ENCODE measurements at places on chromosomes 1 and 21.

GRCh38 chr1:188343914-188344313 is 1515.2 kb downstream of the PLA2G4A start:
- no peak for DNase-seq

- no peak for DNase-seq
Measured at GRCh38 chr1:100152271-100152670, 19.3 kb downstream of the TRMT13 start.

- no peak for DNase-seq
Measured at GRCh38 chr1:226482196-226482595, 66.4 kb upstream of the STUM start.

DNA sequence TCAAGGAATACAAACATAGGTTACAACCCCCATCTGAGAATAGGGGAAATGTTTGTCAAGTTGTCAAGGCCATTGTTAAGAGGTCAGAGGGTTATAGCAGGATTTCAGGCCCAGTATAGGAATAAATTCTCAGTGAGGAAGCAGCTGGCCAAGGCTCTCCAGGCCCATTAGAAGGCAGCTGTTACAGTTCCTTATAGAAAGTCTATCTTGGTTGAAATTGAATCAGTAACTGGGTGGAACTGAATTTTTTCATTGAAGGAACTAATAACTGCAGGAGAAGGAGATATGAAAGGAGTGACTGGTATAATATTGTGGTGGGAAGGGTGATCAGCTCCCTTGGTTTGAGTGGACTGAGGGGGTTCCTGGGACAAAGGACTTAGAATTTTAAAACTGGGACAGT is 134.1 kb downstream of the CYYR1 start:
- DNase-seq = no peak

DNA sequence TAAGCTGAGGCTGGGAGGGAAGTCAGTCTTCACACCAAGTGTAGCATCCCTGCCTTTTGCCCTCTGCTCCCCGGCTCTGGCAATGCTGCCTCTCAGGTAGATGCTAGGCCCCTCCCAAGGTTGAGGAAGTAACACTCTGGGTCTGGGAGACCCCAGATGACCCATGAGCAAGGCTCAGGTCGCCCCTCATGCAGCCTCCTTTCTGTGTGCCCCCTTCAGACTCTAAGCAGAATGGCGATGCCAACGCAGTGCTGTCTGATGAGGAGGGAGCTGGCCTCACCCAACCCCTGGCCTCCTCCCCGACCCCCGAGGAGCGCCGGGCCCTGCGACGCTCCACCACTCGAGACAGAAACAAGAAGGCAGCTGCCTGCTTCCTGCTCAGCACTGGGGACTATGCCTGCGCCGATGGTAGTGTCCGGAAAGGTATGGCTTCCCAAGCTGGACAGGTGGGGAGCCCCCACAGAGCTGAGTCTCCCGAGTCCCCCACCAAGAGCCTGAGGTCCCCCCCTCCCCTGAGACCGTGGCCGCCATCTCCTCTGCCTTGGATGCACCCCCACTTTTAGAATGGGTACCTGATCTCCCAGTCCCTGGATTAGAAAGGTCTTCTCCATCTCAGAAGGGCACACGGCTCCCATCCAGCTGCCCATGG is 15.8 kb downstream of the KCNC4 start:
- DNase-seq = no peak

DNA sequence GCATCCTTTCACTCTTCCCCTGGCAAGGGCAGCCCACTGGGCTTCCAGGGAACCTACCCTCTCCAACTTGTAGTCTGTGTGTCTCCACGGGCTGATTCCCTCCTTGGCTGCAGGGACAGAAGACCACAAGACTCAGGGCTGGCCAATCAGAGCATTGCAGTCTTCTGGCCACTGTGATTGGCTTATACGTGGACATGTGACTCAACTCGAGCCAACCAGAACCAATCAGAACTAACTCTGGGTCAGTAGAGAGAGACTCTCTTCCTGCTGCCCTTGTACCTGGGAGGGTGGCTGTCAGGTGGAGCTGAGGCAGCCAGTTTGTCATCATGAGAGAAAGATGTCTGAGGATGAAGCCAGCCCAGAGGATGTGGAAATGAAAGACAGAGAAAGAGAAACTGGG is 64.0 kb downstream of the DHRS3 start:
- no peak for DNase-seq

DNA sequence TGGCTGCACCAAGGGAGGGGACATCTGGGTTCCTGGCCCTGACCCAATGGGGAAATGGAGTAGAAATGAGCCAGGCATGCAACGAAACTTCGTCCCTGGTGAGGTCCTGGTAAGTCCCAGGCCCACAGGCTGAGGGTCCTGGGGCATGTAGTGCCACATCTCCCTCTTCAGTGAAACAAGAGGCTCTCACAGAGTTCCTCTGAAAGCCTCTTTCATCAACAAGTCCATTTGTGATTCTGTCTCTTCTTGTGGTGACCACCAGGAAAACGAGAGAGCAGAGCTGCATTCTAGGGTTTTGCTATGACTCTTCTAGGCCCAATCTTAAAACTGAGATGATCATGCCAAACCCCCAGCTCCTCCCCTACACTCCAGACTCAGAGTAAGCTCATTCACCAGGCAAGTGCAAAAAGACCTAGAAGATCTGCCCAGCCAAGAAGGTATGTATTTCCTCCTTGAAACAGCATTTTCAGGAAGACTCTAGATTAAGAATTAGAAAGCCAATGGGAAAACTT is 24.3 kb upstream of the RNF220 start:
- DNase-seq = no peak

GRCh38 chr1:232249861-232250777 is 379.8 kb downstream of the SIPA1L2 start:
- no peak for DNase-seq

DNA sequence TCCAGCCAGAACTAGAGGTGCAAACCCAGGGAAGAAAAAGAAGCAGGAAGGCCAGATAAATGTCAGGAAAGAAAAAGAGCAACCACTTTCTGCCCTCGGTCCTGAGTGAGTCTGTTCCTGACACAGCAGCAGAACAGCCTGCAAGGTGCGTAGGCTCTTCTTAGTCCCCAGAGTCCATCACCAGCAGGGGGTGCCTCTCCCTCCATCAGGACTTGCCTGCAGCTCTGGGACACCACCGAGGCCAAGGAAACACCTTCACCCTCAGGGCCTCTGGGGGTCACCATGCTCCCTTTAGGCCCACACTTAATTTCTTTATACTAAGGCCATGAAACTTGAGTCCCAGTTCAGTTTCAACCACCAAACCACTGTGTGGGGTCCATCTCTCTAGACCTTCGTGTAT is 43.7 kb upstream of the NFASC start:
- no peak for DNase-seq

GRCh38 chr1:172977296-172978017 is 73.3 kb downstream of the TNFSF18 start:
- no peak for DNase-seq

- no peak for DNase-seq
Measured at GRCh38 chr1:65890201-65890843, 97.6 kb downstream of the PDE4B start.

- no peak for DNase-seq
Measured at GRCh38 chr1:27348861-27349783, 7.3 kb downstream of the SYTL1 start.

DNA sequence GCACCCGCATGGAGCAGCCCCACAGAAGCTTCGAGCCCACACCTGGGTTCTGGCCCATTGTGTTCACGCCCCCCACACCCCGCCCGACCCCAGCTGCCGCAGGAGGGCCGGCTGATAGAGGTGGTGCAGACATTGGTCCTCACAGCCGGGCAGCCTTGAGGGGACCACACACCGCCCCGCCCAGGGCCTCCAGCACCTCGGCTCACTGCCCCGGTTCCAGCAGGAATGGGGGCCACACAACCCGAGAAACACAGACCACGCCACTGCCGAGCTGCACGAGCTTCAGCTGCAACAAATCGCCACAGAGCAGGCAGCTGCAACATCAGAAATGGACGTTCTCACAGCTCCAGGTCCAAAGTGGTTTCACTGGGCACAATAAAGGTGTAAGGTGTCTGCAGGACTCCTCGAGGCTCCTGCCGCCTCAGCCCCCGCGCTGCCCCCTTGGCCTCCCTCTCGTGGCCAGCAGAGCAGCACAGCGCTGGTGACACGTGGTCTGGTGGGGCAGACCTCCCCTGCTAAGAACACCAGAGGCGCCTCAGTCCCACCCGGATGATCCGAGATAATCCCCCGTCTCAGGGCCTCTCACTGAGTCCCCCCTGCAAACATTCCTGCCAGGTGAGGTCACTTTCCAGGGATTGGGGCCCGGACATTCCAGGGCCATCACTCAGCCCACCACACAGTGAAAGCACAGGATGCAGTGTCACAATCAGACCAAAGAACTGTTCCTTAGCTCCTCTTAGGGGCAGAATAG is 62.3 kb upstream of the ADARB1 start:
- DNase-seq = peak; percentile 80
